Fibroblast of the aortic adventitia (primary cell): ENCODE measurements at places on chromosomes 4 and X. TPM values are rescaled to one million over a fixed set of nuclear protein-coding genes. Genes with fewer than 3 reads are reported as not detected.
A peak's percentile ranks its signal among the peaks of the same experiment; 100 is the strongest.

GRCh38 chrX:19347916-19348315, 4.2 kb downstream of the PDHA1 start:
- DNase-seq, result peak; percentile 15

- no peak for DNase-seq
Observed at GRCh38 chr4:72110886-72111285, 79.1 kb downstream of the NPFFR2 start.

GRCh38 chr4:1169691-1170096, 2.7 kb downstream of the SPON2 start:
- no peak for DNase-seq

DNA sequence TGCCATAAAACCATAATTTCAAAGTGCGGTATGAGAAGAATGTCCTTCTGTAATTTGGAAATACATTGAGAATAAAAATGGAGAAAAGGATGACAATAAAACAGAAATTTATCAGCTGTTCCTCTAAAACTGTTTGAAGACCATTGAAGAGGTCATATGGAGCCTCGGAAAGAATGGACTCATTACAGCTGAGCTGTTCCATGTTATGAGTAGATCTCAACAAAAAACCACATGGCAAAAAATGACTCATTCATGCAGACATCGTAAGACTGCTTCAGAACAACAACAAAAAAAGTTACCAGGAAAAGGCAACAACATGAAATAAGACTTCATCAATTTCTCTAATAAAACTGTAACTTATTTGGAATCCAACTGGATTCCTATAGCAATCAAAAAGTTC, 39.7 kb downstream of the AKAP4 start:
- no peak for DNase-seq

Gene ARHGEF6
- 8.2 and 10.0 TPM in 2 replicates for total RNA-seq

GRCh38 chr4:56570041-56570440, 64.5 kb downstream of the ARL9 start:
- DNase-seq, result no peak

Gene C4orf50
- total RNA-seq, result 0.08 TPM in 1 of 2 replicates, not detected in the other
